ENCODE measurements at places on chromosomes 16 and 17.

DNA sequence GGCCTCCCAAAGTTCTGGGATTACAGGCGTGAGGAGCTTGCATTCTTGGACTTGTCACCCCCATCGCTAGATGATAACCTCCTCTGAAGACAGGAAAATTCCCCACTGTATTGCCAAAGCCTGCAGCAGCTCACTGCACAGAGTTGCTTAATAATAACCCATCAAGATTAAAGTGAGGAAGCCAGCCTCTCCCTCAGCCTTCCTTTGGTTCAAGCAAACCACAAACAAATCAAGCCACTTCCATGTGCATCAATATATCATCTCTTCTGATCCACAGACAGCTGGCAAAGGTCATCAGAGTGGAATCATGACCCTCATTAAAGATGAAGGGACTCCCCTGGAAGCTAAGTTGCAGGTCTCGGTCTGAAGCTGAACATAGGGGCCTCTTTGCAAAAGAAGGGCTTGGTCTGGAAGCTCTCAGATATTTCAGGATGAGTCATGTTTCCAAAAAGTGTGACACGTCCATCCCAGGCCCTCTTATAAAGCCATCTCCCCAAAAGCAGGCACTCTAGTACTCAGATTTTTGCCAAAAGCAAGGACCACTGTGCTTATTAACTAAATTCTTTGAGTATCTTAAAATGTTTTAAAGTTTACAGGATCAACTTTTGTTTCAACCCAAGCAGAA lies 4.8 kb downstream of the EMP2 start:
- DNase-seq = no peak

- DNase-seq = no peak
Measured at GRCh38 chr17:1606352-1606985, 22.2 kb downstream of the SLC43A2 start.

DNA sequence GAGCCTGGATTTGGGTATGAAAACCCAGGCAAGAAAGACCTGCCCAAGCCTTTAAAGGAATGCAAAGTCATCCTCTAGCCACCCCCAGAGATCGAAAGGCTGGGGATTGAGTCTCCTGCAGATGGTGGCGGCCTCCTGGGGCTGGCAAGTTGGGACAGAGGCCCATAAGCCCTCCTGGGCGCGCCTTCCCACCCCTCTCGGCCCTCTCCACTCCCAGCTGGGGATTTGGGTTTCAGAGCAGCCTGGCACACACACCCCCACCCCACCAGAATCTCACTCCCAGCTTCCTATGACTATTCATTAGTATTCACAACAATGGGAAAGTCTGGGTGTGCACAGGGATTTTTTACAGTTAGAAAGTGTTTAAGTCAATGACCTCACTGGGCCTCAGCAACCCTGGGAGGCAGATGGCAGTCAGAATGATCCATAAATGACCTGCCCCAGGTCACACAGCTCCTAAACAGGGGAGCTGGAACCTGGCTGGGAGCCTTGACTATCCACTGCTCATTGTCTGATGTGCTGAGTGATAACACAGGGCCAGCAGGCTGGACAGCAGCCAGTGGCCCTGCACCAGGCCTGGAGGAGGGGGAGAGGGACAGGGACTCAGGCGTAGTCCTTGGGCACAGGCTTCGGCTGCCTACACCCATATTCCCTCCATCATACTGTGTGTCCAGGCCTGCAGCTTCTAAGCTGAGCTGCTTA lies 12.1 kb downstream of the NHERF1 start:
- DNase-seq = no peak

- DNase-seq = no peak
Measured at GRCh38 chr16:11747949-11748403, 5.3 kb upstream of the TXNDC11 start.

DNA sequence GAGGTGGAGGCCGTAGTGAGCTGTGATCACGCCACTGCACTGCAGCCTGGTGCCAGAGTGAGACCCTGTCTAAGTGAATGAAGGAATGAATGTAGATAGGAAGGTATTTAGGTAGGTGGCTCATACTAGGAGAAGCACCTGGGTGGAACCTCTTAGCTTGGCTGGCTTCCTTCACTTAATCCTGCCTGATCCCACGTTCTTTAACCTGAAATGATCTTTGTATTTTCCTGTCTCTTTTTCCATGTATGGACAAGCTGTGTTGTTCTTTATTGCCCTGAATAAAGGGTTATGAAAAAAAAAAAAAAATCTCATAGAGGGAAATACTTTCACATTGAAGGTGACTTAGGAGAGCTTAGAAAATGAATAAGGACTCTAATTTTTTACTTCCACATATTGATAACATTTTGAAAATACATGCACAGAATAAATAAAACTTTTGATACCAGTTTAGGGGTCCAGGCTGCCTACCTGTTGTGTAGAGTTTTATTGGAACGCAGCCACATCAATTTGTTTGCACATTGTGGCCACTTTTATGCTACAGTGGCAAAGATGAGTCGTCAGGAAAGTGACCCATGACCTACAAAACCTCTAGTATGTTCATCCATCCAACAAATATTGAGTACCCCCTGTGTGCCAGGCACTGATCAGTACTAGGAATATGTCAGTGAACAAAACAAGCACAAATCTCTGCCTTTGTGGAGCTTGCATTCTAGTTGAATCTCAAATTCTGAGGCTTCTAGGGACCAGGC lies 44.6 kb downstream of the VPS35L start:
- no peak for DNase-seq

DNA sequence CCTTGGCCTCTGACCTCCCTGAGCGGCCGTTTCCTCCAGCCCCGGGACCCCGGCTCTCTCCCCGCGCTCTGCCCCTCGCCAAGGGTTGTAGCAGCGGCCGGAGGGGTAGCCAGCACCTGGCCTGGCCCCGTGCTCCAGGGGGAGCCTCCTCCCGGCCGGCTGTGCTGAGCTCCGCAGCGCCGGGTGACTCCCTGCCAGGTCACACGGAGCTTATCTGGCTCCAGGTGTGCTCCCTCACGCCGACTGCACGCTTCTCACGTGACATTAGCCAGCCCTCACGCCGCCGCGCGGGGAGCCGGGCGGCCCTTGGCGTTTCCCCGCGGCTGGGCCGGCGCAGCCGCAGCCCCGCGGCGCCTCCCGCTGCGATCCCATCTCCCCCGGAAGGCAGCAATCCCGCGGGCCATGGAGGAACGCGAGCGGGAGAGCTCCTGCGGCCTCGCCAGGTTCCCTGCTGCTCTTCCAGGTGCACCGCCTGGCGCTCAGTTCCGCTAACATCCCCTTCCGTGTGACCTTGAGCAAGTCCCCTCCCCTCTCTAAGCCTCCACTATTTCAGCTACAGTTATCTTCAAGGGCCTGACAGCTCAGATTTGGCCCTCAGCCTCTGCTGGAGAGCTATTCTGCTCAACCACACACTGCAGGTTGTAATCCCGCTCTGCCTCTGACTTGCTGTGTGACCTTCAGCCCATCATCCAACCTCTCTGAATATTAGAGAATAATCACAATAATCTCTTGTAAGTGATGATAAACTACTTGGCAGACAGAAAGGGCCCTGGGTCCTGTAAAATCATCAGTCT lies 3.4 kb downstream of the MYO18A start:
- DNase-seq = peak; percentile 43

GRCh38 chr17:48541036-48541576 lies 3.8 kb downstream of the HOXB2 start:
- DNase-seq = peak; percentile 32

DNA sequence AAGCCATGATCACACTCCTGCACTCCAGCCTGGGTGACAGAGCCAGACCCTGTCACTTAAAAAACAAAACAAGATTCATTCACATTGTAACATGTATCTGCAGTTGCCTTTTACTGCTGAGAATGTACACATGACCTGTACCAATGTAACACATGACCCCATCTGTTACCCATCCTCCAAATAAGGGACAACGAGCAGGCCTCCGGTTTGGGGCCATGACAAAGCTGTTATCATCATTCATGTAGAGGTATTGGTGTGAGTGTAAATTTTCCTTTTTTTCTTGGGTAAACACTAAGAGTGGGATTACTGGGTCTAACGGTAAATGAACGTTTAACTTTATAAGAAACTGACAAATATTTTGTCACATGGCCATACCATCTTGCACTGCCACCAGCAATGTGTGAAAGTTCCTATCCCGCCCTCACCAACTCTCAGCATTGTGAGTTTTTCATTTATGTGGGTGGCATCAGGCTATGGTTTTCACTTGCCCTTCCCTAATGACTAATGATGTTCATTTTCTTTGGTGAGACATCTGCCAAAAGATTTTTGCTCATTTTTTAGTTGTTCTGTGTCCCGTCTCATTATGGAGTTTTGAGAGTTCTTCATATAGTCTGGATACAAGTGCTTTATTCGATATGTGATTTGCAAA lies 145.5 kb downstream of the C16orf78 start:
- DNase-seq = no peak

GRCh38 chr17:4040784-4041183 lies 76.5 kb upstream of the ATP2A3 start:
- no peak for DNase-seq

DNA sequence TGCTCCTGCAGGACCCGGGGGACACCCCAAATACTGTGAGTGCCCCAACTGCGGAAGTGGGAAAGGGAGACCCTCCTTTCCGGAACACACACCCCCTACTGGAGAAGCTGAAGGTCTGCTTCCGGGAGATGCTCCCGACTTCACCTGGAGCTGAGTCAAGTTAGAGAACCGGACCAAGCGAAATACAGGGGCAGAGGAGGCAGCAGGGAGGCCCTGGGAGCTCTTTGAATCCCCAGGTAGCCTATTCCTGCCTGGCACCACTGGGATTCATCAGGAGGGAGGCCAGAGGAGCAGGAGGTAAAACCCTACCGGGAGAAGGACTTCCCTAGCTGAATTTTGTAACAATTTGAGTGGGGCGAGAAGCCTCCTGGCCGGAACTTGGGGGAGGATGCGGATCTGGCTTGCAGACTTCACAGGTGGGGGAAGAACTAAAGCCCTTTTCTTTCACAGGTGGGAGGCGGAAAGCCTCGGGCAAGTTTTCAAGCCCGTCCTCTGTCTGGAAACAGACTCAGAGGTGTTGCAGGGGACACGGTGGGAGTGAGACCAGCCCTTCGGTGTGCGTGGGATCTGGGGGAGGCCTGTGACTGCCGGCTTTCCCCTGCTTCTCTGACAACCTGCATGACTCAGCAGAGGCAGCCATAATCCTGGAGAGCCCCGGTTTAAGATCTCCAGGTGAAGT lies 22.4 kb upstream of the TEKT1 start:
- DNase-seq = no peak

DNA sequence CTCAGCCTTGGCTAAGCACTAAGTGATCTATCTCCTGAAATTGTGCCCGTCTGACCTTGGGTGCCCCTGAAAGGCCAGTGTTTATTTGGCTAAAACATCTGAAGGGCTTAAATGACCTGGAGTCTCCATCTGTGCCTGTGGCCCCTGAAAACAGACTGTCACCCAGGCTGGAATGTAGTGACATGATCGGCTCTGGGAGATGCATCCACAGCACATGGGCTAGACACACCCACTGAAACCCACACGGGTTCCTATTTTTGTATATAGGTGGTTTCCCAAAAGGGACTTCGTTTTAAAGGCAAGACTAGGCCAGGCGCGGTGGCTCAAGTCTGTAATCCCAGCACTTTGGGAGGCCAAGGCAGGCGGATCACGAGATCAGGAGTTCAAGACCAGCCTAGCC lies 13.5 kb downstream of the CEP295NL start:
- no peak for DNase-seq

DNA sequence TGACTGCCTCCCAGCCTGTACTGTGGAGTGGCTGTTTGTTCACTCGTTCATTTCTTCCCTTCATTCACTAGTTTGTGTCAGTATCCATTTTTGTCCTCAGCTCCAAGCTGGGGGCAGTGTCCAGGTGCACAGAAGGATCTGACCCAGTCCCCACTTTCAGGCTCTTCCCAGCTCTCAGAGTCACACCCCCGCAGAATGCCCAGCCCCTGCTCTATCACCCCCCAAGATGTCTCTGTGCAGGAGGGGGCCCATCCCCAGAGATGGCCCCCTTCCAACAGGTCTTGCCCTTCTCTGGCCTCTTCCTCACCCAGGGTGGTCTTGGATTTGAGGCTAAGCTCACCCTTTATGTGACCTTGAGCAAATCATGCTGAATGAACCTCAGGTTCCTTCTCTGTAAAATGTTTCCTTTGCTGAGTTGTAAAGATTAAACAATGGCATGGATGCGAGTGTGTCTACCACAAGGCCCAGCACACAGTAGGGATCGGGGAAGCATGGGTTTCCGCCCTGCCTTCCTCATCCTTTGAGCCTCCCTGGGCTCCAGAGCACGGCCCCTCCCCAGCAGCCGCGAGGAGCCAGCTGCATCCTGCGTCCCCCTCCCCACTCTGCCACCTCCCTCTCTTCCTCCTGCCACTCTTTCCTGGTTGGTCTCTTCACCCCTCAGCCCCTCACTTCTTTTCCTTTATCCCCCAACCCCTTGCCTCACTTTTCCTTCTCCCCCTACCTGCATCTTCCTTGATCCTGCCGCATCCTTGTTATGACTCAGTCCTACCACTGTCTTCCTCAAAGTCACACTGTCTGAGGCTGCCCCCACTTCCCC lies 2.8 kb downstream of the FBXL19 start:
- no peak for DNase-seq

DNA sequence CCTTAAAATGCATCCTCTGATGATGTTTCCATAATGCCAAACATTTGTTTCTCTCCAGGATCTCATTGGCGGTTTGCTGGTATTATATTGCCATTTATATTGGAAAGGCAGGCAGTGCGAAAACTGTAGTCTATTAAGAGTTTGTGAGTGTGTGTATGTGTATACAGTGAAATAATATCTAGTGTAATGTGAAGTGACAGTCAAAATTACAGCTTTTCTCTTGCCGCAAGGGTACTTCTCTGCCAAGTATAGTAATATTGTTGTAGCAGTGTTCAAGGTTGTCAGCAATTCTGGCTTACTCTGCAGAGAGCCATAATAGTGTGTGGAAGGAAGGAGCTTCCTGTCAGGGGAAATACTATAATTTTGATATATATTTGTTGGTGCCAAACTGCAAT lies 178.6 kb downstream of the WWOX start:
- no peak for DNase-seq

- DNase-seq = no peak
Measured at GRCh38 chr16:74094962-74095361, 201.7 kb upstream of the PSMD7 start.

DNA sequence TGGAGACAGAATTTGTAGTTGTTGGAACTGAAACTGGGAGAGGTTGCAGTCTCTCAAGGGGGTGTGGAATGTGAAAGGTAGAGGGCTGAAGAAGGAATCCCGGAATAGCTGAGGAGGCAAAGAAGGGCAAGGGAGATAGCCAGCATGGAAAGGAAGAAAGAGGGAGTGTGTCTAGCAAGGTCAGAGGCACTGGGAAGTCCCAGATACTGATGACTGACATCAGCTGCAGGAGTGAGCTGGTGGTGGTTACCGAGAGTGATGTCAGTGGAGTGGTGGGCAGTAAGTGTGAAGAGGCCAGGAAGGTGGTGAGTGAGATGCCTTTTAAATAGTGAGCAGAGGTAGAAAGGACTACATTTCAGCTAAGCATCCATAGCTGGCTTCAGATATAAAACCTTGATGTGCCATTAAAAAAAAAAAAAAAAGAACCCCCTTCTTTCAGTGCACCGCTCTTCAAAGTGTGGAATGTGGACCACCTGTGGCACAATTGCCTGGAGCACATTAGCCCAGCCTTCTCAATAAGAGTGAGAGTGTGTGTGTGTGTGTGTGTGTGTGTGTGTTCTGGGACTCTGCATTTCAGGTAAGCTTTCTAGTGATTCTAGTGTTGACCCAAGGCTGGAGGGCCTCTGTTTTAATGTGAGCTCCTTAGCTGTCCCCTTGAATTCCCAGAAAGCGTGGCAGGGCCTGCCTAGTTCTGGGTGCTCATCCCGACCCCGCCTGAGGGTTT lies 8.5 kb downstream of the PRMT7 start:
- DNase-seq = peak; percentile 7

Data from IMR-90 (cell line).